ENCODE measurements at places on chromosomes 13 and 19.

GRCh38 chr13:85549819-85550218 lies 249.4 kb downstream of the SLITRK6 start:
- DNase-seq: no peak

DNA sequence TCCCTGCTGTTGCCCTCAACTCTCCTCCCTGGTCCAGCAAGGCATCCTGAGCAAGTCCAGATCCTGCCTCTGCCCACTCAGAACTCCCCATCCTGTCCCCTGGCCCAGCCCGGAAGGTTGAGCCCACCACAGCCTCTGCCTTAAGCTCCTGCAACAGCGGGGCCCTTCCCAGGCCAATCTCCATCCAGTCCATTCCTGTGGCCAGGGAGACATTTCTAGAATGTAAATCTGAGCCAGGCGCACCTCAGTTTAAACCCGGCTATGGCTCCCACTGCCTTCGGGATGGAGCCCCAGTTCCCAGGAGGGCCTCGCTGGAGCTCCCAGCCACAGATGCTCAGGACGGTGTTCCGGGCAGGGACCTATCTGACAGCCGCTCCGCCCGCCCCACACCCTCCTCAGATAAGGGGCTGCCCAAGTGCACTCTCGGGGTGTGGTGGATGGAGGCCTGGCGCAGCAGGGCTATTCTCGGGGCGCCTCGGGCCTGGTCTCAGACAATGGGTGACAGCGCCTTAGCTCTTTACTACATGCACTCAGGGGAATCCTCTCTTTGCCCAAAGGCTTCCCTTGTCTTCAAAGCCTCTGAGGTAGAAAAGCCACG lies 5.3 kb downstream of the TRAPPC6A start:
- DNase-seq: no peak

DNA sequence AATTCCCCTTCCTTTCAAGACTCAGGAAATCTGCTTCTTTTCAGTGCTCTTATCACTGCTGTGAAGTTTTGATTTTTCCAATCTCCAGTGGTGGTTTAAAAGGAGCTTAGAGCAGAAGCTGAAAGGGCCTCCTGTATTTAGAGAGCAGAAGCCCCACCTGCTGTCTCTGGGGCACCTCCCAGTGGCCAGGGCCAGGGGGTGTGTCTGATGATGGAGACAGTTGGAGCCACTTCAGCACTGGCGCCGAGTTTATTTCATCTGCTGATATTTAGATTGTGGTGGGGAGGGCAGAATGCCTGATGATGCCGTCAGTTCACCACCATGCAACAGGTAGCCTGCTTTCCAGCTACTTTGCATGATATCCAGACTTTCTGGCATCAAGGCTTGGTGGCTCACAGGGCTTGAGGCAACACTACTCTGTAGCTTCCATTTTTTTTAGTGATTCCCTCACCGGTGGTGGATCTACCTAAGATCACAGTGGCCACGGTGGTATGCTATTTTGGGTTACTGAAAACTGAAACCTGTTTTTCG lies 371.9 kb downstream of the KCNRG start:
- DNase-seq: peak; percentile 72

- DNase-seq: no peak
These were observed 21.8 kb downstream of the ARRDC2 start for GRCh38 chr19:18029617-18030338.

Measured in WERI-Rb-1 (cell line).